Stimulated activated CD4-positive, alpha-beta T cell treated with anti-CD3 and anti-CD28 coated beads, Interleukin-4, amount 100 ng/mL, for 1 hour (primary cell): ENCODE measurements at places on chromosomes 4 and X.

- DNase-seq, result no peak
These were observed 3.9 kb downstream of the RIPPLY1 start for GRCh38 chrX:106899276-106899675.

DNA sequence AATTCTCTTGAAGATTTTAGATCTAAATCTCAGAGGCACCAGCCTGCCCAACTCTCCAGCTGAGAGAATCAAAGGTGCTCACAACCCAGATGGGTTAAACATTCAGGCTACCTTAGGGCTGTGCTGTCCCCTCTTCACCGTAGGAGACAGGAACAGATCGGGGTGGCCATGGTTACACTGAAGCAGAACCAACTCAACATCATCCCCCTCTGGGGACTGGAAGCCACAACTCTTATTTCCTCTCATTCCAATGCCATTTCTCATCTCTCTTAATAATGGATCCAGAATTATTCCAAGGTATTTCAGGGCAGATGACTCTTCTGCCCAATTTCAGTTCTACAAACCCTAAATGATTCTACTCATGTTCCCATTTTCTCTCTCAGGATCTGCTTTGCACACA, 109.7 kb downstream of the NKX6-1 start:
- DNase-seq, result no peak

DNA sequence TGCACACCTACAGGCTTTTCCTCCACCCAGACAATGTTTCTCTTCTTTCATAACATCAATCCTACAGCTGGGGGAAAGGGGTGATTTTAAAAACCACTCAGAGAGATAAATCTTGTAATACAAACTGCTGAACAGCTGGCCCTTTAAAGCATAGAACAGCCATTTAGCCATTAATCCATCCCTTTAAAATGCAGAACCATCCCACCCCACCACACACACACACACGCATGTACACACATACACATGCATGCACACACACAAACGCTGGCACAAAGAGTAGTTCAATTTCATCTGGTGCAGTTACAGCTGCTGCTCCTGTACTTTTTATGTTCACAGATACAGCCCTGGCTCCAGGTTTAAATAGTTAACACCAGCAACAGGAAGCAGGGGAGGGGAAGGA, 426.1 kb downstream of the MID1IP1 start:
- no peak for DNase-seq

GRCh38 chrX:43953218-43953617, 20.0 kb downstream of the NDP start:
- DNase-seq, result no peak

- DNase-seq, result no peak
These were observed 49.6 kb downstream of the SLC2A9 start for GRCh38 chr4:9971711-9972110.

- DNase-seq, result no peak
These were observed 47.2 kb downstream of the AFAP1 start for GRCh38 chr4:7892212-7893019.

DNA sequence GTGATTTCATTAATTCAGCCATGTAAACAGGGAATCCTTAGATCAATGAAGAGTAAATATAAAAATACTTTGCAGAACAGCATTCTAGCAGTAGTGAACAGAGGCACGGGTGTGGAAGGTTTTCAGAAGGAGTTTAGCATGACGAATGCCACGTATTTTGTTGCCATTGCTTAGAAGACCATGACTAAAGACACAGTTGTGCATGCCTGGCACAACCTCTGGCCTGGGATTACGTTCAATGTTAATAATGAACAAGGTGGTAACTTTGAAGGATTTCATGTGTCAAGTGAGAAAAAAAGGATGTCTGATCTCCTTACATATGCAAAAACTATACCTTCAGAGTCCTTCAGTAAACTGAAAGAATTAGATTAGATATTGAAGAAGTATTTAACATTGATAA, 171.9 kb downstream of the MAGEB5 start:
- no peak for DNase-seq

DNA sequence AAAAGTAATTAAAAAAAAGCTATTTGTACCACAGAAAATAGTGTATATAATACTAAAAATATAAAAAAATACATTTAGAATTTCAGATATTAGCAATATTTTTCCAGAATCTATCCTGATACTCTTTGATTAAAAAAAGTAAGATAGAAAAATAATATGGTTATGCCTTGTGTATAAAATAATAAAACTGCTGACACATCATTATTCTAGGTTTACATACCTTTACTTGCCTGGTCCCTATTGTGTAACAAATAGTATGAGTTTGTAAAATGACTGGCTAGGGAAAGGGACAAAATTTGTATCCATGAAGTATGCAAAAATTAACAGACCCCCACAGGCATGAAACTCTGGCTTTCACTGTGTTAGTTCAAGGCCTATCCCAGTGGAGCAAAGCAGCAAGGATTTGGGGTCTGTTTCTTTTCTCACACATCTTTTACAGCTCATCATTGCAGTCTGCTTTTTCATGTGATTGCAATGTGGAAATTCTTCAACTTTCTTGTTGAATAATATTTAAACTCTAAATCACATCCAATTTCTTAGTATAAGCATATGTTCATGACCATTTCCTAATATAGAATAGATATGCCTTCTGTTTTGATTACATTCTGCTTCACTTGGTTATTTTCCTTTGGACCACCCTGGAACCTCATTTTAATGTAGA, 136.7 kb upstream of the PCDH18 start:
- no peak for DNase-seq

GRCh38 chrX:78532363-78532762, 126.8 kb downstream of the RTL3 start:
- DNase-seq, result no peak

GRCh38 chrX:2404776-2405175, 96.0 kb downstream of the DHRSX start:
- DNase-seq, result no peak

- no peak for DNase-seq
These were observed 15.6 kb upstream of the MAGEA8 start for GRCh38 chrX:149865390-149865789.

GRCh38 chr4:156633847-156634246, 337.8 kb downstream of the PDGFC start:
- no peak for DNase-seq

GRCh38 chr4:137768881-137769280, 236.6 kb upstream of the PCDH18 start:
- DNase-seq, result no peak

DNA sequence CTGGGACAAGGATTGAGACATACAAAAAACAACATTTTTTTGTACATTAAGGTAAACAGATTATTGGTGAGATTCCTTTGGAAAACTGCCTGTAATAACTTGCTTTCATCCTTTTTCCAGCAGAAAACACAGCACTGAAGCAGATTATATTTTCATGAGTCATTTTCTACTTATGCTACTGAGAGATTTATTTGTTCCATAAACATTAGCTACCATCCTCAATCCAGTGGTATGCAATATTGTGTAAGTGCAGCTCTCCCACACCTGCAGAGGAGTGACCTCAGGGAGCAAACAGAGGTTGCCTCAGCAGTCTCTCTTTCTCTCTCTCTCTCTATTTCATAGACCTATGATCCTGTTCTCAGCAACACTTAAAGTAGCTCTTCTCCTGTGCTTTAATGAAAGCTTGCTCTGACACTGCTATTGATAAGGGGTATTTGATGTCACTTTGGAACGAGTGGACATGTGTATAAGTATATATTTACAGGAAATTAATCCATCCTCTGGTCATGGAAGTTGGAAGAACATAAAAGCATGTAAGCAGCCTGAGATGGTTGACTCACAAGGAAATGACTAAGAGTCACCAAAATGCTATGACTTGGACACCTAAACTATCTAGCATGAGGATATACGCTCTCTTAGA, 163.7 kb upstream of the SPANXC start:
- DNase-seq, result no peak

GRCh38 chr4:129429581-129430320, 333.8 kb downstream of the C4orf33 start:
- DNase-seq, result no peak

DNA sequence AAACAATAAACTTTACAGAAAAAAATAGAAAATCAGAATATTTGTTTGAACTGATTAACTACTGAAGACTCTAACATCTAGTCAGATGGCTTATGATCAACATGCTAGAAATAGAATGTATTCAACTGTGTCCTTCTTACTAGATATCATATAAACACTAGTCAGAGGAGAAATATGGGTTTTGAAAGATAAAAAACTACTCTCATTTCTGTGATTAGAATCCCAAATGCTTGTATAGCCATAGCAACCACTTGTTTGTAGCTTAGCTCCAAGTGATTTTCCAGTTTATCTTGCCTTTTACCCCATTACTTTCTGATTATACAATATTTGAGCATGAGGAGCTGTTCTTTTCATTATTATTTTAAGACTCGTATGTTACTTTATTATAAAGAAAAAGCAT, 31.2 kb downstream of the USP38 start:
- no peak for DNase-seq

GRCh38 chr4:82201805-82202641, 171.8 kb downstream of the HNRNPD start:
- peak; percentile 29 for DNase-seq

DNA sequence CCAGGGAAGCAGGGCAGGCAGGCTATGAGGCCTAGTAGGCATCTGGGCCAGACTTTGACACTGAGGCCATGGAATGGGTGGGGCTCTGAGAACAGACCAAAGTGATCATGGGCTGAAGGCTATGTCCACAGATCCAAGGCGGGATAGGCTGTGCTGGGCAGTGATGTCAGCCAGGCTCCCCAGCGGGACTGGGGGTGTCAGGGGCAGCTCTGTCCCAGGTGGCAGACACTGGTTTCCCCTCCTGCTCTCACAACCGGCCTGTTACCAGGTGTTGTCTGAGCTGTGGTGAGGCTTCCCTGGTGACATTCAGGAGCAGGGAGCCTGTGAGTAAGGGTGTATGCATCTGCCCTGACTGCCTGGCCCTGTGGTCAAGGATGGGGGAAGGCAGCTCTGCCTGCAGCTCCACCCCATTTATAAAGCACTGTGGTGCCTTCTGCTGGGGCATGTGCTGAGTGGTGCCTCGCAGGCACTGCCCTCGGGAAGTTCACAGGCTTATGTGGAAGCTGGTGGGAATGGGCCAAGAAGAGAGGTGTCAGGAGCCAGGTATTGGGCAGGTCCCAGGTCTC, 2.9 kb downstream of the IL9R start:
- no peak for DNase-seq

GRCh38 chr4:81921751-81922159, 450.0 kb upstream of the RASGEF1B start:
- DNase-seq, result no peak

GRCh38 chr4:56191534-56191933, 195.8 kb downstream of the AASDH start:
- DNase-seq, result no peak

- DNase-seq, result no peak
These were observed 4.6 kb downstream of the SUV39H1 start for GRCh38 chrX:48700951-48701653.

GRCh38 chrX:18825375-18825774, 117.9 kb downstream of the PPEF1 start:
- DNase-seq, result no peak

- DNase-seq, result no peak
These were observed 18.6 kb downstream of the RXFP1 start for GRCh38 chr4:158540125-158540907.

GRCh38 chr4:2741626-2742025, 14.5 kb downstream of the TNIP2 start:
- DNase-seq, result no peak

GRCh38 chr4:26362745-26363439, 42.1 kb downstream of the RBPJ start:
- no peak for DNase-seq

DNA sequence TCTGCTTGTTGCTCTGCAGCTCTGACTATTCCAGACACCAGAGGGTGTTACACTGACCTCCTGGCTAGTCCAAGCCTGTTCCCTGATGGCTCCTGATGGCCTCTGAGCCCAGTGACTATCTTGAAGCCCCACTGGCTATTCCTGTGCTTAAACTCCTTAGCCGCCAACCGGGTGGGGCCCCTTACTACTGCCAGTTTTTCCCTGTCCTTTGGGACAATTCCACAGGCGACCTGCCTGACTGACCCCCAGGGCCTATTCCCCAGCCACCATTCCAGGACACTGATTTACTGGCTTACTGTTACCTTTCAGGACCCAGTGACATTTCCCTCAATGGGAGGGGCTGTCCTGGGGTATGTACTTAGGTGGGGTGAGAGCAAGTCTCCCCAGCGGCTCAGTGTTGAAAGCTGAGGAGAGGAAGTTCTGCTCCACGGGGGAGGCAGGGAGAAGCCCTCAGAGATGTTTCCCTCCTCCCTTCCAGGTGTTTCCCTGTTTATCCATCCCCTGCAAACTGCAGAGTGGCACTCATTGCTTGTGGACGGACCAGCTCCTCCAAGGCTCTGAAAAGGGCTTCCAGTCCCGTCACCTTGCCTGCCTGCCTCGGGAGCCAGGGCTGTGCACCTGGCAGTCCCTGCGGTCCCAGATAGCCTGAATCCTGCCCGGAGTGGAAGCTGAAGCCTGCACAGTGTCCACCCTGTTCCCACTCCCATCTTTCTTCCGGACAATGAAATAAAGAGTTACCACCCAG, 4.0 kb downstream of the TIMP1 start:
- no peak for DNase-seq

DNA sequence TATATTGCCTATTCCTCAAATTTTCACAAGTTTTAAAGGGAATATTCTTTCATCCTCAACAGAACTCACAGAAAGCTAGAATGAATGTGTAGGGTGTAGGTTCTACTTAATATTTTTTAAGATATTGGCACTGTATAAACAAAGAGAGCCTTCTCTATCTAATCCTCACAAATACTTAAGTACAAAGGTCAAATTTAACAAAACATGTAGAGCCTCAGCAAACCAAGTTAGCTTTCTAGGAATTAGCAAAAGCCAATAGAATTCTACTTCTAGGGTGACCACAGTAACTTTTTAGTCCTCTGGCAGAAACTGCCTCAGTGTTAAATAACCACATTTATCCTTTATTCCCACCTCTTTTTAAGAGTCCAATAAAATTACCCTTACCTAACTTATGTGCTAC, 19.3 kb downstream of the DHX15 start:
- no peak for DNase-seq
